A673 (cell line): ENCODE measurements at places on chromosomes 2 and 18. TPM values are rescaled to one million over a fixed set of nuclear protein-coding genes. Genes with fewer than 3 reads are reported as not detected.
A peak's percentile ranks its signal among the peaks of the same experiment; 100 is the strongest.

DNA sequence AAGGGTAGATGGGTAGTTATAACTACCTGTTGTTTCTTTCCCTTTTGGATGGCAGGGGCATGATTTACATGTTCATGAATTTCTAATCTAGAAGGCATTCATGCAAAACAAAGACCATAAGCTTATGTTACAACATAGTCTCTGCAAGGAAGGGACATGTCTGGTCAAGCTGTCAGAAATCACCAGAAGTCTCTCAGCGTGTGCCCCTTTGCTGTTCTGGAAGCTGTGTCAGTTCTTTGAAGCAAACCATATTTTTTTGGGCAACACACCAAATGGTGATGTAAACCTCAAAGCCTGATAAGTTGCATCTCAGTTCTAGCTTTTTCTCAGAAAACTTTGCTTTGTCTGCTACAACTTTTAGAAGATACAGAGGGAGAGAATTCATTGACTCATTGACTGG is 173.5 kb upstream of the CTAGE1 start:
- no peak for DNase-seq

- no peak for DNase-seq
These were observed 278.3 kb downstream of the TNS1 start for GRCh38 chr2:217724471-217724870.

DNA sequence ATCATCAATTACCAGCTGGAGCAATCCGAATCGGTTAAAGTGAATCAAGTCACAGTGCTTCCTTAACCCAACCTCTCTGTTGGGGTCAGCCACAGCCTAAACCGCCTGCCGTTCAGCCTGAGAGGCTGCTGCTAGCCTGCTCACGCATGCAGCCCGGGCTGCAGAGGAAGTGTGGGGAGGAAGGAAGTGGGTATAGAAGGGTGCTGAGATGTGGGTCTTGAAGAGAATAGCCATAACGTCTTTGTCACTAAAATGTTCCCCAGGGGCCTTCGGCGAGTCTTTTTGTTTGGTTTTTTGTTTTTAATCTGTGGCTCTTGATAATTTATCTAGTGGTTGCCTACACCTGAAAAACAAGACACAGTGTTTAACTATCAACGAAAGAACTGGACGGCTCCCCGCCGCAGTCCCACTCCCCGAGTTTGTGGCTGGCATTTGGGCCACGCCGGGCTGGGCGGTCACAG is 496 bp upstream of the ITGA4 start:
- peak; percentile 22 for DNase-seq

- no peak for DNase-seq
These were observed 286.7 kb downstream of the EXOC6B start for GRCh38 chr2:72539071-72539552.

- no peak for DNase-seq
These were observed 80.7 kb downstream of the PTPN2 start for GRCh38 chr18:12803069-12803936.

GRCh38 chr2:100246163-100247145 is 75.8 kb downstream of the LONRF2 start:
- DNase-seq, result peak; percentile 55

DNA sequence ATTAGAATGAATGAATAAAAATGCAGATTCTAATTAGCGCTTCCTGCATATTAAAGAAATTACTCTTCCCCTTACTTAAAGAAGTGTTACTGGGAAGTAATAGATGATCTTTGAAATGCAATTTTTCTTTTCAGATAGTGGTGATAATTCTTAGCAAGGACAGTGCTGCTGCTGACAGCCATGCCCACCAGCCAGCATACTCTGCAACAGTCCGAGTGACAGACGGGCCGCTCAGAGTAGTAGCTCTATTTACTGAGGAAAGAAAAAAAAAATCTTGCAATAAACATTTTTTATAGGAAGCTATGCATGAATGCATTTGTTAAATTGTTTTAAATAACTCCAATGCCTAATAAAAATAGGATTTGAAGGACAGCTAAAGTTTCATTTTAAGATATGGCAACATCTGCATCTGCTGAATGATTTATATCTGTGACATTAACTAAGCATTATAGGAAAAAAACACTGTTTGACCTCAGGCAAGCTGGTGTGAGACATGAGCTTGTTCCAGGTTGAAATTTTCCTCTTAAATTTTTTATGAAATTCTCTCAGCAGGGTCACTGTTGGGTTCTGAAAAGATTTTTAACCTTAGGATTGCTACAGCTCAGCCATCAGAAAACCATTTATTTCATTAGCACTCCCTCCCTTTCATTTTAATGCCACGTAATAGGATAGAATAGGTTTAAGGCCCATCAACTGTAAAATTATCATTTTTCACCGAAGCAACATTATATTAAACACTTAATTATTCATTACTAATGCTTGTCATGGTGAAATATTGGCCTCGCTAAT is 393.8 kb downstream of the DCDC2C start:
- no peak for DNase-seq

DNA sequence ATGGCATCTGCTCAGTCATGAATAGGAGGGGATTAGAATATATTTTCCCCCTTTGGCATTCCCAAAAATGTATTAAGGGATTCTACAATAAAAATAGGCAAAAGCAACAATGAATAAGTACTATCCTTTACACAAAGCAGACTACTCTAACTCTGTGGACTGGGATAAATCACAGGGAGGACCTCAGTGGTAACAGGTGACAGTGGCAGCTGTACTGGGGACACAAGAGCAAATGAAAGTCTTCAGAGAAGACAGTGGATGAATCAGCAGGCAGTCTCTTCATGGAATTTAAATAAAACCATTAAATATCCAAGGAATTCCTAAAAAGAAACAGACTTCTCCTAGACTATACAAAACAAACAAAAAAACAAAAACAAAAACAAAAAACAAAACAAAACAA is 4.8 kb downstream of the CDH7 start:
- no peak for DNase-seq

DNA sequence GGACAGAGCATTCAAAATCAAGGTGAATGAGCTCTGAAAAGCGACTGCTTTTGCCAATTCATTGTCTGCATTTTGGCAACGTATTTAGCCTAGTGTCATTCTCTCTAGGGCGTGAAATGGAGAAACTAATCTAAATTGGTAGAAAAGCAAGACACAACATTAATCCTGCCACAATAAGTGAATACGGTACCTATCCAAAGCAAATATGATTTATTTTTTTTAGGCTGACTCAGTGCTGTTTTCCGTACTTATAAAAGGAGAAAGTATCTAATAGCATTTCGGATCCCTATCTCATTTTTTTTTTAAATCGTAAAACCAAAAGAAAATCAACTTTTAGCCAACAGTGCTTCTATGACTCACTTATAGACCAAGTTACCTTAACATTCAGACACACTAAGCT is 672.5 kb downstream of the LRP1B start:
- no peak for DNase-seq

GRCh38 chr2:203238292-203238703 is 520 bp upstream of the CYP20A1 start:
- no peak for DNase-seq

The GPR45 gene
- not detected in 2 replicates for total RNA-seq

The DARS1 gene
- 61.0 and 63.6 TPM in 2 replicates for total RNA-seq

The IL1B gene
- total RNA-seq, result 1.3 and 2.1 TPM in 2 replicates

The SEH1L gene
- 104 and 105 TPM in 2 replicates for total RNA-seq
